SJCRH30 (cell line): ENCODE measurements at places on chromosomes 7 and 10. TPM values are rescaled to one million over a fixed set of nuclear protein-coding genes. Genes with fewer than 3 reads are reported as not detected.

Gene TMEM236
- not detected in 2 replicates for total RNA-seq

Gene GRM8
- 0.36 and 1.0 TPM in 2 replicates for total RNA-seq

Gene FBXL13
- total RNA-seq: 0.75 and 0.76 TPM in 2 replicates

Gene NRCAM
- 28.5 and 30.8 TPM in 2 replicates for total RNA-seq

Gene ADGRA1
- 0.81 and 1.0 TPM in 2 replicates for total RNA-seq

Gene LIPF
- not detected in 2 replicates for total RNA-seq

Gene GPC2
- 16.7 and 17.2 TPM in 2 replicates for total RNA-seq

Gene RET
- total RNA-seq: 0.02 TPM in 1 of 2 replicates, not detected in the other

Gene LRIT1
- total RNA-seq: not detected in 2 replicates

Gene LRRD1
- total RNA-seq: 0.05 and 0.30 TPM in 2 replicates

Gene LIMK1
- total RNA-seq: 43.2 and 43.4 TPM in 2 replicates

Gene SFTPA1
- total RNA-seq: not detected in 2 replicates

Gene LRGUK
- total RNA-seq: 0.04 and 0.25 TPM in 2 replicates

Gene MKX
- 2.2 and 2.5 TPM in 2 replicates for total RNA-seq

Gene DCLRE1A
- 16.7 and 19.7 TPM in 2 replicates for total RNA-seq

- no peak for DNase-seq
These were observed 4.5 kb downstream of the EIF4H start for GRCh38 chr7:74178632-74179031.

- DNase-seq: no peak
These were observed 79.1 kb downstream of the VTI1A start for GRCh38 chr10:112526139-112526538.

DNA sequence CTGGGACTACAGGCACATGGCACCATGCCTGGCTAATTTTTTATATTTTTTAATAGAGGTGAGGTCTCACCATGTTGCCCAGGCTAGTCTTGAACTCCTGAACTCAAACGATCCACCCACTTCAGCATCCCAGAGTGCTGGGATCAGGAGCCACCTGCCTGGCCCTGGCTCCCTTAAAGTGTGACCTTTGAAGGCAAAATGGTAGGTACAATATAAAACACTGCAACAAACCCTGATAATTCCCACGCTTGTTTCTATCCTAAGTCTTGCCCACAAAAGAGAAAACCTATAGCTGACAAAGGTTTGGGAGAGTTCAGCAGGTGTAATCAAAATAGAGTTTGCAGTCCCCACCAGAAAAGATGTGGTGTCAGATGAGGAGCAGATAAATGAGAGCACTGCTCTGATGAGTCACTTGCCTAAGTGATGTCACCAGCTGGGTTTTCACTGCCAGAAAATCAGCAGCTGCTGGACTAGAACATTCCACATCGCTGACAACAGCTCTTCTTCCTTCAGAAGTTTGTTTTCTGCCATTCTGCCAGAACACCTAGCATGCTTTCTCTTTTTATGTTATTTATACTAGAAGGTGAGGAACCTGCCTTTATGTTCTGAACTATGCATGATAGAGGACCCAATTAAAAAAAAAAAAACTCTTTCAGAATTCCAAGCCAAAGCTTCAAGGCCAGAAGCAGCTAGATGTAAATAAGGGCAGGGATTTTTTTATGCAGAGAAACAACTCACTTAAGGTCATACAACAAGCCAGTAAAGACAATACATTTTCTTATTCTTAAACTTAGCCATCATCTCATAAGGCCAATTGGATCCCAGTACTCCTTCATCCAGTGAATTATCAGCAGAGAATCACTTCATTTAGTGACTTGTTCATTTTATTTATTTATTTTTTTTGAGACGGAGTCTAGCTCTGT, 18.0 kb downstream of the PURB start:
- DNase-seq: peak; percentile 86

GRCh38 chr10:120917521-120918250, 66.5 kb downstream of the WDR11 start:
- peak; percentile 48 for DNase-seq

- no peak for DNase-seq
These were observed 14.8 kb downstream of the ATG9B start for GRCh38 chr7:151009327-151010036.

DNA sequence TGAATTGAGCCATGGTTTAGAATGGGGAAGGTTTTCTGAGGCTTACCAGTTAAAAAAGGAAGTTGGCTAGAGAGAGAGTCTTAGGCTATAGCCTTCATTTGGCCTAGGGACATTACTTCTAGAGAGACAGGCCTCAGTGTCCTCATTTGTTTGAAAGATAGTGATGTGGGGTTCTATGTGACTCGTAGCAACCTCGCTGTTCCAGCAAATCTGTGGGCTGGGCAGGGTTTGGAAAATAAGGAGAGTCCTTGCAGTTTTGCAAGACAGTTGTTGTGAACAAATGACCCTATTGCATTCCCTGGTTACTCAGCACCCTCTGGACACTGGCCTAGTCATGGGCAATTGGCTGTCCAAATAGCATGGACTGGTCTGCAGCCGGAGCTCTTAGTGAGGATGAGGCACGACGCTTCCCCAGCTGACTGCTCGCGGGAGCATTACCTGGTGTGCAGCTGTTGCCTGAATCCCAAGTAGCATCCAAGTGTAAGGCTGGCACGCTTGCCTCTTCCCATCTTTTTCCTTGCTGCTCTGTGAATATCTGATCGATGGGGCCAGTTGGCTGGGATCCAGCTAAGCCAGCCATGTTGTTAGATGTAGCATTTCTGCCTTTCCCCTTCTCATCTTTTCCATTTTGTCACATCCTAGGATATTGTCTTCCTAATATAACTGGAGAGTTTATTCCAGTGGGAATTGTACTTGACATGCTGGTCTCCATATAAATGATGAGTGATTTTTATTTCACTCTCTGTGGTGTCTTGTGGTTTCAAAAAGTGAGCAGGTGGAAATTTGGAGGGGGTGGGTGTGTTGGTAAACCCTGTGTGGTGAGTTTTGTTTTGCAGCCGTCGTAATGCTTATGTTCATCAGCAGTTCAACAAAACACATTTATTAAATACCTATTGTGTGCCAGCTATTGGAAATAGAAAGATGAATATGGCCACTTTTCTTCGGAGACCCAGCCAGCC, 99.8 kb downstream of the SND1 start:
- DNase-seq: peak; percentile 22

GRCh38 chr7:106504645-106505044, 156.3 kb downstream of the CCDC71L start:
- no peak for DNase-seq

- no peak for DNase-seq
These were observed 138.0 kb downstream of the CACNB2 start for GRCh38 chr10:18278181-18278580.

DNA sequence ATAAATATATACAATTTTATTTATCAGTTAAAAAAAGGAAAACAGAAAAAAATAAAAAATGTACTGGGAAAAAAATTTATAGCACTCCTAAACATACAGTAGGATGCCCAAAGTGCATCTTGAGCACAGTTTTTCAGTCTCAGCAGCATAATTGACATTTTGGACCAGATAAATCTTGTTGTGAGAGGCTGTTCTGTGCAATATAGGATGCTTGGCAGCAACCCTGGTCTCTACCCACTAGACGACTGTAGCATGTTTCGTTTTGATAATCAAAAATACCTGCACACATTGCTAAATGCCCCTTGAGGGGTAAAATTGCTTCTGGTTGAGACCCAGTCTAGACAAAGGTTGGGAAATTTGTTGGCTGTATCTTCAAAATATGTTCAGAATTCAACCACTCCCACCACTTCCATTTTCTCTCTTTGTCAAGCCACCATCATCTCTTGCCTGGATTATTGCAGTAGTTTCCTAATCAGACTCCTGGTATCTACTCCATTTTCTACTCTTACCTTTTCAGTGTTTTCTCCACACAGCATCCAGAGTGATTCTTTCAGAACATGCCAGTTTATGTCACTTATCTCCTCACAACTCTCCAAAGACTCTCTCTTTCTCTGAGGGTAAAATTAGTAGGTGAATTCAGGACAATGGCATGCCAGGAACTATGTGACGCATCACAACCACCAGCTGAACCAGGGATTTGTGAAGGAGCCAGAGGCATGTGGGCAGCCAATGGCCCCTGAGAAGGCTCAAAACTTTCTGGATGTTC, 91.4 kb downstream of the GPR85 start:
- peak; percentile 28 for DNase-seq

DNA sequence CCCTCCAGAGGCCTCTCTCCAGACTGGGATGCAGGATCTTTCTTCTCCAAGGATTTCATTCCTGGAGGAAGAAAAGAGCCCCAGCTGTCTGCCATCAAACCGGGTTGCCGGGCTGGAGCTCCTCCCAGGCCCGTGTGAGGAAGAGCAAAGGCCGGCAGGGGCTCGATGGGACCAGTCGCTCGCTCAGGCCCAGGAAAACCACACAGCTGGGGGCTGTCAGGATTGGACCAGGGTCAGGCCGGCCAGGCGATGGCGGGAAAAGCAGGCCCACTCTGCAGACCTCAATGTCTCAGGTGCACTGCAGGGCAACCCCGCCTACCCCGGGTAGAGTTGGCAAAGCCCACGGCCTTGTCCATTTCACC, 98.1 kb upstream of the DNAAF5 start:
- DNase-seq: no peak

DNA sequence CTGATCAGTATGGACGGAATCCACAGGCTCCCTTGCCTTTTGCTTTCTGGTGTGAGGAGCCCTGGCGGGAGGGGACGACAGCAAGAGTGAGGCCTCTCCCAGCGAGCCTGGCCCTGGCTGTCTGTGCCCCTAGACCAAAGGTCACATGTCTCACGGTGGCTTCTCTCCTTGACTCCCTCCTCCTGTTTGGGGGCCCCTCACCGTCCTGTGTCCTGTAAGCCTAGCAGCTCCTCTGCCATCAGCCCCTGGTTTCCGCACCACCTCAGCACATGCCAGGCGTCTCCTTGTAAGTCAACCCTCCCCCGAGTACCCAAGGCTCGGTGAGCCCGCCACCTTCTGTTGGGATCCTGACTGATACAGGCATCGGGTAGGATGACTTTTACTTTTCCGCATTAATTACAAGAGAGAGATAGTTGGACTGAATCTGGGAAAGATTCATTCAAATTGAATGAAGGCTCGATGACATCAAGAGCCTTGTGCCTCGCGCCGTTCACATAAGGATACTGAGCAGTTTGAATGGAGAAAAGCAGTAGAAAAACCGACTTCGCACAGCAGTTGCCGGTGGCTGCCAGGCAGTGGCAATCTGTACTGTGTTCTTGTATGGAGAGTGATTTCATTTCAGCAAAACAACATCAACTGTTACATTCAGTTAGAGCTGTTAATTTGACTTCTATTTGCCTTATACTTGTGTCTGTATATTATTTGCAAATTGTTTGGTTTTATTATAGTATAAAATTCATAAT, 119.8 kb downstream of the XRCC2 start:
- no peak for DNase-seq

GRCh38 chr10:32951111-32951510, 6.9 kb downstream of the ITGB1 start:
- no peak for DNase-seq

GRCh38 chr7:114832906-114833595, 88.8 kb upstream of the MDFIC start:
- DNase-seq: no peak

DNA sequence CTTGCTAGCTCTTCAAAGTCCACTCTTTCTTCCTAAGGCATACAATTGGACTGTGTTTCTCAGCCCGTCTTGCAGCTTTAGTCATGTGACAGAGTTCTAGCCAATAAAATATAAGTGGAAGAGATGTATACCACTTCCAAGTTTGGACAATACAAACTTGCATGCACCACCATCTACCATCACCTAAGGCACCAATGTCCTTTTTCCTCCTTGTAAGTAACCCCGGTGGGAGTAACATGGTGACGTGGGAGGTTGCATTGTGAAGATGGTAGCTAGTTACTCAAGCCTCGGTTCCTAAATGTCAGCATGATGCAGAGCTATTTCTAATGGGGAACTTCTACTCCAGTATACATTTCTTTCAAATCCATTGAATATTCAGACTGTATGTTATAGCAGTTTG, 5.3 kb upstream of the CACNB2 start:
- DNase-seq: no peak

GRCh38 chr7:108291791-108292440, 161.8 kb upstream of the LAMB4 start:
- DNase-seq: no peak

GRCh38 chr7:1257221-1257620, 24.5 kb downstream of the UNCX start:
- no peak for DNase-seq

GRCh38 chr7:64544010-64544409, 18.9 kb downstream of the ZNF680 start:
- DNase-seq: no peak

DNA sequence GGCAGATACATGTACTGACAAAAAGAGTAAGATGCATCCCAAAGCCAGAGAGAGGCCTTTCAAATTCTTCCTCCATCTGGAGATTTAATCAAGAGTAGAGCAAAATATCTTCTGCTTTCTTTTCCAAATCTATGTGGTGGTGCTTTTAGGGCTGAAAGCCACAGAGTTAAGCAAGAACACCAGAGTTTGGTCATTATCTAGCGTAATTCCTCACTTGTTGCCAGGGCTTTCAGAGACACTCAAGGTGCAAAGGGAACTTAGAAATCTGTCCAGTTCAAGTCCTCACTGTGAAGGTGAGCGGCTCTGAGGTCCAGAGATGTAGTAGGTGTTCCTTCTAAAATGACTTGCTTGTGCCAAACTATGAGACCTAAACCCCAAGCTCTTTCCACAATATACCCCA, 10.9 kb upstream of the NFE2L3 start:
- no peak for DNase-seq

DNA sequence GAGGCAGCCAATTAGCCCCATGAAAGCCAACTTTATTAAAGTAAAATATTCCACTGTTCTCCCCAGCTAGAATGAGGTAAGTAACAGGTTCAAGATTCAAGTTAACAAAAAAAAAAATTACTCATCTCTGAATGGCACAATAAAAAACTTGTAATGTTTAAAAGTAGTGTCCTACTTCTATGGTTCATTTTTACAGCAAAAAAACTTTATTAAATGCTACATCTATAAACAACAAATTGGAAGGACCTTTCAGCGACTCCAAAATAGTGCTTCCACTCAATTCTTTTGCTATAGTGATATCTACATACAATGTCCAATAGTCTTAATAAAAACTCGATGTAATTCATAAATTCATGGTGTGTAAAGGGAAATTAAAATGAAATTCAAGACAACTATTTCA, 59.2 kb downstream of the EZH2 start:
- no peak for DNase-seq

DNA sequence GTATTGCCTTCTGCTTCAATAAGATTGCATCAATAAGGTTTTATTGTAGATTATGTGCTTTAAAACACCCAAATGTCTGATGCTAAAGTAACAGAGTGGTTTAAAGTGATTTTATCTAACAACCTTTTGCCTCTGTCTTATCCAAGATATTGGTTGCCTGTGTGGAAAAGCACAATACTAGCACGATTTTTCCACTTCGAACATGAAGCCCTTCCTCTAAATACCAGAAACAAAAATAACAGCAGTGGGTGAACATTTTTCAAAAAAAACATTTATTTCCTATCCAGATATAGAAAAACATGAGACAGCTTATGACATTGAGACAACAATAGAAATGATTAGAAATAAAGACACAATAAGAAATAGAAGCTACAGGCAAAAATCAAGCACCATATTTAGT, 59.5 kb upstream of the MDFIC start:
- DNase-seq: no peak
